ENCODE measurements at places on chromosomes 3 and 15. TPM values are rescaled to one million over a fixed set of nuclear protein-coding genes. Genes with fewer than 3 reads are reported as not detected.
A peak's percentile ranks its signal among the peaks of the same experiment; 100 is the strongest.

The CCR8 gene
- 1.1 TPM for total RNA-seq

The CFAP100 gene
- not detected for total RNA-seq

- peak; percentile 80 for DNase-seq
These were observed 34.2 kb upstream of the PRR23E start for GRCh38 chr3:127158614-127159229.

GRCh38 chr3:183854318-183855035, 29.1 kb upstream of the MAP6D1 start:
- DNase-seq, result no peak

DNA sequence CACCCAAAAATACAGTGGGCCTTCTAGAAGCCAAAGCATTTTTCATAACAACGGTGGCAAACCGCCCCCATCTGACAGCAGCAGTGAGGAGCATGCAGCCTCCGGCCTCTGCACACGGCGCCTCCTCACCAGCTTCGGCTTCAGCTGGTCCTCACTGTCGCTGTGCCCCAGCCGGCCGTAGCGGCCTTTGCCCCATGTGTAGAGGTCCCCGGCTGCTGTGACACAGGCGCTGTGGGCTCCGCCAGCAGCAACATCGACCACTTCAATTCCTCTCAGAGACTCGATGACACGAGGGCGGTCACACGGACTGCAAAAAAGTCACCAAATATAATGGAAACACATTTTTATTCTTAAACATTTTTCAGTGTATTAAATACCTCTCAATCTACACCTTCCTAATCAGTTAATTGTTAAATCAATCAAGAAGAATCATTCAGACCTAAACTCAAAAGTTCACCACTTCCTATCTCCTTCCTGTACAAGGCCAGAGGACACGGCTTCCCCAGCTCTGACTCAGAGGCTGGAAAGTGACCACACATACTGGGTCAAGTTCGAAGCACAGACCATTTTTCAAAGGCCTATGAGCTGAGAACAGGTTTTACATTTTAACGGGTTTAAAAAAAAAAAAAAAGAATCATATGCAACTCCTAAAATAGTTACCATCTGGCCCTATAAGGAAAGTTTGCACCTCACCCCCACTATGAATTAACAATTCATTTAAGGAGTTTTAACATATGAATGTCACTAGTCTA, 33.6 kb upstream of the OCA2 start:
- no peak for DNase-seq
